ENCODE measurements at places on chromosomes 13 and 19.

GRCh38 chr13:91632086-91632485, 233.7 kb downstream of the GPC5 start:
- no peak for DNase-seq

GRCh38 chr19:58009666-58010301, 7.2 kb upstream of the ZNF606 start:
- DNase-seq = peak; percentile 90

GRCh38 chr13:113407531-113408393, 43.8 kb upstream of the GRTP1 start:
- DNase-seq = no peak

GRCh38 chr19:35846038-35846668, 6.2 kb downstream of the NPHS1 start:
- peak; percentile 87 for DNase-seq

DNA sequence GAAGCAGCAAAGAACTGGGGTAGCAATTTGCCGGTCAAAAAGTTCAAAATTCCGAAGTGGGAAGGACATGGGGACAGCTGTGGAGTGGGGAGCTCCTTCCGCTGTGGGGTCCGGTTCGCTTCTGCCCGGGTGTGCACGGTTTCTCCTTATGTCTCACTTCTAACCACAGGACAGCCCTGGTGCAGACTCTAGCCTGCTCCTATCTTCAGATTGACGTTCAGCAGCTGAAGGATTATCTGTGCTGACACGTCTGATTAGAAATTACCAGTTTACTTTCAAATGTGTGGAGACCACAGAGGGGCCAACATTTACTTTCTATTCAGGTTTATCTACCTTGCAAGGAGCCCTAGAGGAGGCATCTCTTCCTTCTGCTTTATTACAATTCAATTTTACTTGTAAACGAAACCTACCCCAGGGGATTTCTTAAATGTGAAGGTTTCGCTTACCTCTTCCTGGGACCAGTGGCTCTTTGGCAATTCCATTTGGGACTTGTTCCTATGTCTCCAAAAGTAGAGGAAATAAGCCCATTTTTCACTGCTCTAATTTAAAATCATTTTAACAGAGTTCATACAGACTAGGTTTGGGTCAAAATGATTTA, 27.3 kb downstream of the LHFPL6 start:
- DNase-seq = no peak

GRCh38 chr19:38057959-38058690, 151.1 kb downstream of the SIPA1L3 start:
- DNase-seq = no peak

DNA sequence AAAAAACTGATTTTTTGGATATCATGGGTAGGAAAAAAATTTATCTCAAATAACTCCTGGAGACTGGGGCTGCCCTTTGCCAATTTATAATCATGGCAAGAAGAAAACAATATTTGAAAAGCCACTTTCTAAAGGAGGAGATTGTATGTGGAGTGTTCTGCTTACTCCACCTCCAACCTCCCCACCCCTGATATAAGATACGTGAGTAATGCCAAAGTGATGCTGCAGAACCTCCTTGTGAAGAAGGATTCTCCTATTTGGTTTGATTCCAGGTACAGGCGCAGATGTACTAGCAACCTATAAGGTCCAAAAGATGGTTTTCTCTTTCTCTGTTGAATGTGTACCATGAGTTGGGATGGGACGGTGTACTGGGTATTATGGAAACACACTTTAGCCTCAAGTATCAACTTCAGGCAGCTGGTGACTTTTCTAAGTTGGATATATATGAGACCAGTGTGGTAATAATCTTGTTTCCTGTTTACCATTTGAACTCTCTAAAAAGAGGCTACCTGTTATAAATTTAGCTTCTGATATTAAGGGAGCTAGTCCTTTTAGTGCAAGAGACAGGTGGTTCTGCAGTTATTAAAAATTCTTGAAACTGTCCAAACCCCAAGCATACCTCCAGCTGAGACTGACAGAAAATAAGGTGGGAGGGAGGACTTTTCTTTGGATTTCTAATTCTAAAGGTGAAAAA, 724.0 kb upstream of the MIR17HG start:
- DNase-seq = no peak

DNA sequence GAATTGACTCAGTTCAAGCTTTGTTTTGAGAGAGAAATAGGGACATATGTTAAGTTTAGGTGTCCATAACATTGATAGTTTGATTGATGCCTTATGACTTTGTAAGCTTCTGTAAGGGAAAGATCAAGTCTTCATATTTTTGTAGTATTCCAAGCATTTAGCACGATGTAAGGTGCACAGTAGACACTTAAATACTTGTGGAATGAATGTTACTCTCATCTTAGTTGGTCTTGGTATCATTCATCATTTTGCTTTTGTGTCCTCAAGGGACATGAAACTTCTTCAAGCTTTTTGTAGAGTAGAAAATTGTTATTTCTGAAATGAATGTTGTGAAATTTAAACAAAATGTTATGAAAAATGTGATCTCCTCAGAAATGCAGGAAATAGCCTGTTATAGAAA, 10.1 kb downstream of the TDRD3 start:
- no peak for DNase-seq

DNA sequence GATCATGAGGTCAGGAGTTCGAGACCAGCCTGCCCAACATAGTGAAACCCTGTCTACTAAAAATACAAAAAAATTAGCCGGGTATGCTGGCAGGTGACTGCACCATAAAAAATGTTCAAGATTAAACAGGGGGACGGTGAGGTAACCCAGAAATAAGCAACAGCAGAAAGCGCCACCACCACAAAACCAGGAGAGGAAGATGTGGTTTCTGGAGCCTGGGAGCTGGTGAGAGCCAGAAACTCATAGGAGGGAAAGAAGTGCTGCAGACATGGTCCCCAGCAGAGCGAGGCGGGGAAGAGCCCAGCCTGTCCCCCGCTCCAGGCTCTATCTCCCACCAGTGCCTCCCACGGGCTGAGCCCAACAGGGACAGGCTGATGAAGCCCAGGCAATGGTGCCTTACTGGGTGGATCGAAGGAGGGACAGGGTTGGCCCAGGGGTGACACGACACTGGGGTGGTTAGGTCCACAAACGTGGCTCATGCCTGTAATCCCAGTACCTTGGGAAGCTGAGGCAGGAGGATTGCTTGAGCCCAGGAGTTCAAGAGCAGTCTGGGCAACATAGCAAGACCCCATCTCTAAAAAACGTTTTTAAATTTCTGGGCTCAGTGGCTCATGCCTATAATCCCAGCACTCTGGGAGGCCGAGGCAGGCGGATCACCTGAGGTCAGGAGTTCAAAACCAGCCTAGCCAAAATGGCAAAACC, 19.0 kb downstream of the SPC24 start:
- no peak for DNase-seq

DNA sequence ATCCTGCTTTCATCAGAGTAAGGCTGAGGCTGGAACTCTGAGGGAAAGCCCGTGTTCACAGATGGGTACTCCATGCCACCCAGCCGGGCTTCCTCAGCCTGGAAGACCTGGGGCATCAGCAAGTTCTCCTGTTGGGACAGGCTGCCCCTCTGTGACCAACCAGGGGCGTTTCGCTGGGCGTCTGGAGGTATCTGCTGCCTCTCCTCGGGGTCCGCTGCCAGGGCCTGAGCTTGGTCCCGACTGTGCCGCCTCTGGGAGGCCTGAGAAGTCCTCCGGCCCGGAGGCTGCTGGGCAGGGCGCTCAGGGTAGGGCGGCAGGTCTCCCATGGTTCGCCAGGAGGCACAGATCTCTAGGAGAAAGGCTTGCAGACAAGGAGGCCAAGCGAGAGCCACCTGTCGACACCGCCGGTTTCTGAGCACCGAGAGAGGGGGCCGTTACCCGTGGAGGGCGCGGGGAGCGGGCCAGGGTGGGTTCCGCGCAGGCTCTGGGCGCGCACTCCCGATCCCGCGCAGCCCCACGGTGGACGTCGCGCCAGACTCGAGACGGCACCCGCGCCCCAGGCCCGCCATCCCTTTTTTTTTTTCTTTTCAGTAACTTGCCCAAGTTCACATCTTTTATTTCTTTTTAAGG, at the start of gene RSPH6A:
TSS of gene RSPH6A (minus strand) at position 458 of the 630 bp plus-strand sequence. CDS start at position 326, 132 bp downstream.
- DNase-seq = peak; percentile 68
